Testis (tissue), 5 donors: ENCODE measurements at places on chromosomes 12 and 14.

GRCh38 chr12:42957561-42958290, 368.2 kb upstream of the PRICKLE1 start:
- H3K36me3 ChIP-seq = no peaks in the 10 kb centered on the region
- DNase-seq = no peak
- no peaks in the 10 kb centered on the region for H3K4me1 ChIP-seq
- no peak overlapping the region for H3K4me3 ChIP-seq
- no peaks in the 10 kb centered on the region for H3K27me3 ChIP-seq

DNA sequence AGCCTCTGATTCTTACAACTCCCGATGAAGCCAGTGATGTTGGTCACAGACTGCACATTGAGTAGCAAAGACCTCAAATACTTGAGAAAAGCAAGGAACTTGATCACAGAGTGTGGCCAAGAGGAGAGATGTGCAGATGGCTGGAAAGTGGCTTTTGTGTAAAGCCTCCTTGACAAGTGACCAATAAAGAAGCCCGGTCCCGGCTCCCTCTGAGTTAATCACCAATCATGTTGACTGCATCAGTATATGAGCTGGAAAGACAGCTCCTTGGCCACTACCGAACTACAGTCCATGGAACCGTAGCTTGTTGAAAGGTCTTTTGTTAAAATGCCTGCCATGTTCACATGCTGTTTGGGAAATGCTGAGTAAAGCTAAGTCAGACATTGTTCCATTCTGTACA, 23.7 kb upstream of the SERPINA6 start:
- DNase-seq = no peak
- no peak overlapping the region for H3K27ac ChIP-seq
- H3K27me3 ChIP-seq = no peaks in the 10 kb centered on the region
- H3K36me3 ChIP-seq = no peaks in the 10 kb centered on the region
- no peaks in the 10 kb centered on the region for H3K4me1 ChIP-seq

DNA sequence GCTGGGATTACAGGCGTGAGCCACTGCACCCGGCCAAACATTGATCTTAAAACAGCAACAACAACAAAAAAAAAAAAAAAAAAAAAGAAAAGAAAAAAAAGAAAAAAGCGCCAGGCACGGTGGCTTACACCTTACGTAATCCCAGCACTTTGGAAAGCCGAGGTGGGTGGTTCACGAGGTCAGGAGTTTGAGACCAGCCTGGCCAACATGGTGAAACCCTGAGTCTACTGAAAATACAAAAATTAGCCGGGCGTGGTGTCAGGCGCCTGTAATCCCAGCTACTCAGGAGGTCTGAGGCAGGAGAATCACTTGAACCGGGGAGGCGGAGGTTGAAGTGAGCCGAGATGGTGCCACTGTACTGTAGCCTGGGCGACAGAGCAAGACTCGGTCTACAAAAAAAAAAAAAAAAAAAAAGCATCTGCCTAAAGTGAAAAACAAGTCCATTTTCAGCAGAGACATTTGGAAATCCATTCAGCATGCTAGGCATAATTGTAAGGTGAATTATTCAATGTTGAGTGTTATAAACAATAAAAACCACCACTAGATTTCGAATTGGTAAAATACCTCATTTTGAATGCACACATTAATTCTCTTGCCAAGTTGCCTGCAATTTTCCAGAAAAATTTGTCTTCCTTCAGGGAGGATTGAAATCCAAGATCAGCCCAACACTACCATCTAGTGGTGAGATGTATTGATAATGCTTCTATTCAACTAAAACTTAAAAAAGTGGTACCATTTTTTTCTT, 8.0 kb upstream of the CERS5 start:
- no peak overlapping the region for H3K27ac ChIP-seq
- no peaks in the 10 kb centered on the region for H3K27me3 ChIP-seq
- no peak overlapping the region for H3K4me3 ChIP-seq
- no peaks in the 10 kb centered on the region for H3K36me3 ChIP-seq
- DNase-seq = no peak
- H3K4me1 ChIP-seq = no peaks in the 10 kb centered on the region

- DNase-seq = no peak
- H3K4me1 ChIP-seq = peaks cover 13% of the 10 kb centered on the region
- H3K27ac ChIP-seq = no peak overlapping the region
- H3K4me3 ChIP-seq = no peak overlapping the region
- no peaks in the 10 kb centered on the region for H3K36me3 ChIP-seq
Observed at GRCh38 chr14:68462683-68463082, 330.2 kb downstream of the ZFP36L1 start.

DNA sequence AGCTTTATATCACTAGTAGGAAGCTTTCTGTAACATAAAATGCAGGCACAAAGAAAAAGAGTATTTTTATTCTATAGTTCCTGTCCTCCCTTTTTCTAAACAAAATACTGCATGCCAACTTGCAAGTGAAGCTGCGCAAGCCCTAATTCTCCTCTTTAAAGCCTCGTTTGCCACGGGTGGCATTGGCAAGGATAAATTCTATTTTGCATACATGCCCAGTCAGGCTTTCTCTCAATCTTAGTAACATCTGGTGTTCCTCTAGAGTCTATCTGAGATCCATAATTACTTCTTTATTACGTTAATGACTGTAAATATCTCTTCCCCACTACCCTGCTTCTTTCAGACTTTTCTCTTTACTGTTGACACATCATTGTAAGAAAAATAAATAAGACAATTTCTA, 97.1 kb upstream of the DAAM1 start:
- H3K27me3 ChIP-seq = no peaks in the 10 kb centered on the region
- DNase-seq = no peak
- H3K4me3 ChIP-seq = no peak overlapping the region
- no peak overlapping the region for H3K27ac ChIP-seq
- H3K4me1 ChIP-seq = no peaks in the 10 kb centered on the region

- DNase-seq = no peak
- H3K27me3 ChIP-seq = no peaks in the 10 kb centered on the region
- H3K4me1 ChIP-seq = no peaks in the 10 kb centered on the region
- no peak overlapping the region for H3K4me3 ChIP-seq
- H3K27ac ChIP-seq = no peak overlapping the region
Observed at GRCh38 chr12:63855299-63855698, 10.8 kb downstream of the SRGAP1 start.

- H3K27ac ChIP-seq = no peak overlapping the region
- no peak overlapping the region for H3K4me3 ChIP-seq
- no peaks in the 10 kb centered on the region for H3K27me3 ChIP-seq
- no peaks in the 10 kb centered on the region for H3K4me1 ChIP-seq
Observed at GRCh38 chr12:113127791-113128199, 7.8 kb downstream of the RASAL1 start.

- H3K36me3 ChIP-seq = no peaks in the 10 kb centered on the region
- no peaks in the 10 kb centered on the region for H3K4me1 ChIP-seq
- no peak overlapping the region for H3K27ac ChIP-seq
- H3K4me3 ChIP-seq = no peak overlapping the region
- DNase-seq = no peak
- H3K27me3 ChIP-seq = no peaks in the 10 kb centered on the region
Observed at GRCh38 chr12:80512781-80513180, 68.7 kb downstream of the PTPRQ start.

DNA sequence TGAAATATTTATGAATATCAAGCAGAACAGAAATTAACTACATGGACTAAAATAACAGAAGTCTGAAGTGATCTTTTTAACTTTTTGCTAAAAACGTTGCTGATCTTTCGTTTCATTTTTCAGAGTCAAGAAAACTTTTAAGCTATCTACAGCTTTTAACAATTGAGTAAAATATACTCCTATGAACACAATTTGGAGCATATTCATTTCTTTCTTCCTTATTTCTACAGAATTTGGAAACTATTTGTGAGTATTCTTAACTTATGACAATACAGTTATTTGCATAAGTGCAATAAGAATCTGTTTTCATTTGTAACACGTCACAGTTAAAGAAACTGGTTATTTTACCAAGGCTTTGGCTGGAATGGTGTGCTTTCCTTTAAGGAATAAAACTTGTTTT, 21.0 kb upstream of the B4GALNT1 start:
- no peak overlapping the region for H3K27ac ChIP-seq
- H3K27me3 ChIP-seq = no peaks in the 10 kb centered on the region
- no peaks in the 10 kb centered on the region for H3K4me1 ChIP-seq
- no peaks in the 10 kb centered on the region for H3K36me3 ChIP-seq
- no peak for DNase-seq

- DNase-seq = no peak
- no peaks in the 10 kb centered on the region for H3K4me1 ChIP-seq
- no peak overlapping the region for H3K4me3 ChIP-seq
- no peaks in the 10 kb centered on the region for H3K36me3 ChIP-seq
- H3K27me3 ChIP-seq = no peaks in the 10 kb centered on the region
Observed at GRCh38 chr12:21330682-21331253, 3.9 kb downstream of the SLCO1A2 start.

DNA sequence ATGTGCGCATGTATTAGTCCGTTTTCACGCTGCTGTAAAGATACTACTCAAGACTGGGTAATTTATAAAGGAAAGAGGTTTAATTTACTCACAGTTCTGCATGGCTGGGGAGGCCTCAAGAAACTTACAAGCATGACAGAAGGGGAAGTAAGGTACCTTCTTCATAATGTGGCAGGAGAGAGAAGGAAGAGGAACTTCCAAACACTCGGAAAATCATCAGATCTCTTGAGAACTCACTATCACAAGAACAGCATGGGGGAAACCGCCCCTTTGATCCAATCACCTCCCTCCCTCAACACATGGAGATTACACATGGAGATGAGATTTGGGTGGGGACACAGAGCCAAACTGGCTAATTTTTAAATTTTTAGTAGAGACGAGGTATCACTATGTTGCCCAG, 41.8 kb upstream of the SNX6 start:
- DNase-seq = no peak
- no peaks in the 10 kb centered on the region for H3K36me3 ChIP-seq
- no peaks in the 10 kb centered on the region for H3K27me3 ChIP-seq
- H3K27ac ChIP-seq = no peak overlapping the region
- H3K4me1 ChIP-seq = no peaks in the 10 kb centered on the region

- no peaks in the 10 kb centered on the region for H3K27me3 ChIP-seq
- no peak overlapping the region for H3K4me3 ChIP-seq
- H3K36me3 ChIP-seq = no peaks in the 10 kb centered on the region
- DNase-seq = no peak
- no peaks in the 10 kb centered on the region for H3K4me1 ChIP-seq
Observed at GRCh38 chr14:104551851-104552737, 27.5 kb upstream of the C14orf180 start.

DNA sequence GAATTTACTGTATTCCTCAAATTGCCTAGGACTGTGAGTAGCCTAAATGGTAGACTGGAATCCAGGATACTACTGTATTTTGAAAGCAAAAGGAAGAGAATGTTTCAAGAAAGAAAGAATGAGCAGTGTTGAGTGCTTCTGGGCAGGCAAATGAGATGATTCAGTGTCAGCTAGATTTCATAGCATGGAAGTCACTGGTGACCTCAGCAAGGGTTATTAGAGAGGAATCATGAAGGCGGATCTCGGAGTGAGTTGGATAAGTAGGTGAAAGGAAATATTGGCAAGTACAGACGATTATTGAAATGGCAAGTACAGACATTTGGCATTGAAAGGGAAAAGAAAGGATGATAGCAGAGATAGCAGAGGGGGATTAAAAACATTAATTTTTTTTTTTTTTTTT, 27.1 kb downstream of the VRK1 start:
- no peaks in the 10 kb centered on the region for H3K4me1 ChIP-seq
- no peaks in the 10 kb centered on the region for H3K27me3 ChIP-seq
- no peaks in the 10 kb centered on the region for H3K36me3 ChIP-seq
- DNase-seq = no peak
- H3K27ac ChIP-seq = no peak overlapping the region

- H3K27me3 ChIP-seq = no peaks in the 10 kb centered on the region
- DNase-seq = no peak
- no peak overlapping the region for H3K4me3 ChIP-seq
- H3K36me3 ChIP-seq = no peaks in the 10 kb centered on the region
- no peaks in the 10 kb centered on the region for H3K4me1 ChIP-seq
Observed at GRCh38 chr12:4943938-4944284, 34.2 kb downstream of the KCNA1 start.

DNA sequence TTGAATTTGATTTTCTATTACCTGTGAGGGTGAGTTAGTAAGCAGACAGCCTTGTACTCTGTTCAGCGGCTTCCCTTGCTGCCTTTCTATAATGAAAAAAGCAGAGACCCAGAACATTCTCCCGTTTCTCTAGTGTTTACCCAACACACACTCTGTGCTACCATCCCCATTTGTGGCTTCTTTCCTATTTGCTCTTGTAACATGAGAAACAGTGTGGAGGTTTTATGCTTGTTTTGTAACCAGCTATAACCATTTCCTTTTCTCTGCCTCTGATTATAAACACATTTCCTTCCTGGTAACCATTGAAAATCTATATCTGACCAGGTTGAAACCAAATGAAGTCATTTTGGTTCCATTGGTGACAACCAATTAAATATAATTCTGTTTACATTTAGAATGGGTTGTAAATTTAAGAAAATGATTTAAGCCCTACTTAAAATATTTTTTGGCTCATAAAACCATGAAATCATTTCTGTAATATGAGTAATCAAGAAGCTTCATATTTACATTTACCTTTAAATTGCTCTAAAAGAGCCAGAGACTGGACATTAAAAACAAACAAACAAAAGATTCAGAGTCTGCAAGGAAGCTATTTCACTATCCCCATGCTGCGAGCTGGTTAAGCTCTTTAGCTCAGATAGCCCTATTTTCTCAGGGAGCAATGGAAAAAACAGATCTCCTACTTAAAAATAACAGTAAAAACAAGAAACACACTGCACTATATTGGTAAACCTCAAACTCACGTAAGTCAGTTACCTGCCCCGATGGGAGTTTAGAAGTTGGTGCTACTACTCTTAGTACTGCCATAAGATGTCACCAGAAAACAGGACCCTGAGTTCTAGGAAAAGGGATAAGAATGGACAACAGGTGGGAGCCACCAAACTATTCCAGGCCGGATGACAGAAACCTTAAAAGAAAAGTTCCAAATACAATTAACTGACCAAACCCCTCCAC, 206.5 kb upstream of the EEA1 start:
- no peaks in the 10 kb centered on the region for H3K27me3 ChIP-seq
- no peak overlapping the region for H3K27ac ChIP-seq
- H3K4me1 ChIP-seq = no peaks in the 10 kb centered on the region
- DNase-seq = no peak

DNA sequence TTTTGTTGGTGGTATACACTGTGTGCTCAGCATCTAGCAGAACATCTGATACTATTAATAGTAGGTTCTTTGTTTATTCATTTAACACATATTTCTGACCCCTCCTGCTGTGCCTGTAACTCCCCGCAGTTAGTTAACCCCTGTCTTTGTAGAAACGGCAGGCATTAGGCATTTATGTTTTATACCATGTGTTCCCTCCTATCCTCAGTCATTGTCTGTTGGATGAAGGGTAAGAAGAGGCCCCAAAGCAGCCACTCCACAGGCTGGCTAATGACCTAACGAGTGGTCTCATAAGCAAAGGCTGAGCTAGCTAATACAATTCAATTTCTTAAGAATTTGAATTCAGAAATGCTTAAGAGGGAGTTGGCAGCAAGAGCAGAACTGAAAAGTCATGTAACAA, 170.8 kb downstream of the TMX1 start:
- H3K4me1 ChIP-seq = peaks cover 8% of the 10 kb centered on the region
- H3K27ac ChIP-seq = no peak overlapping the region
- H3K4me3 ChIP-seq = no peak overlapping the region
- H3K36me3 ChIP-seq = no peaks in the 10 kb centered on the region
